ENCODE measurements at places on chromosomes 6 and 20.

GRCh38 chr6:153216789-153217188 is 85.7 kb upstream of the RGS17 start:
- no peak for DNase-seq

DNA sequence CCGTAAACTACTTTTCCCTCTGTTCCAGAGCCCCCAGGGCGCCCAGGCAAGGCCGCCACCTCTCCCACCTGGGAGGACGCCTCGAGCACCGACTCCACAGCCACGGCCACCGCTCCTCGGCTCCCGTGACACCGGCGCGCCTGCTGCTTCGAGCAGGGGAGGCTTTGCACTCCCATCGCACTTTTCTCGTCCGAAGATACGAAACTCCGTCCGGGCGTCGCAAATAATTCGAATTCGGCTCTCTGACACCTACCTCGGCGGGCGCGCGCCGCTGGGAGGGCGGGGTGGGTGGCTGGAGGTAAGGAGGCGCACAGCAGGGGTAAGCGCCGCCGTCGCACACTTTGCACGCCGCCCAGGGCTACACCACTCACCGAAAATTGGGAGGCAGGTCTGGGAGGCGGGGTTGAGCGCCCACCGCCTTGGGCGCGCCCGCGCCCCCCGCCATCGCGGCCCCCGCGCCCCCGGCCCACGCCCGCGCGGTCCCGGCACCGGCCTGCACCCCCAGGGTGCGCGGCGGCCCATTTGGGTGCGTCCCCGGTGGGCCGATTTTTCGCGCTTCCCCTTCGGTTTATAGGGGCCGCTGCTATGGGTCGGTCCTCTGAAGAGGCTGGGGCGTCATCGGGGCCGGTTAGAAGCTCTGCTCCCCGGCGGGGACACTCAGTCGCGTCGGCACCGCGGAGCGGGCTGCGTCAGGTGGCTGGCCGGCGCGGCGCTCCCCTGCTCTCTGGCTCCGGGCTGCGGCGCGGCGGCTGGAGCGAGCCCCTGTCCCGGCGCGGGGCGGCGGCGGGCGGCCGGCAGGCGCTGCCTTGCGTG is 36.2 kb downstream of the GNAS start:
- peak; percentile 84 for DNase-seq

GRCh38 chr20:17344790-17345189 is 118.0 kb downstream of the PCSK2 start:
- no peak for DNase-seq

- no peak for DNase-seq
Observed at GRCh38 chr6:135114355-135115145, 59.9 kb upstream of the HBS1L start.

DNA sequence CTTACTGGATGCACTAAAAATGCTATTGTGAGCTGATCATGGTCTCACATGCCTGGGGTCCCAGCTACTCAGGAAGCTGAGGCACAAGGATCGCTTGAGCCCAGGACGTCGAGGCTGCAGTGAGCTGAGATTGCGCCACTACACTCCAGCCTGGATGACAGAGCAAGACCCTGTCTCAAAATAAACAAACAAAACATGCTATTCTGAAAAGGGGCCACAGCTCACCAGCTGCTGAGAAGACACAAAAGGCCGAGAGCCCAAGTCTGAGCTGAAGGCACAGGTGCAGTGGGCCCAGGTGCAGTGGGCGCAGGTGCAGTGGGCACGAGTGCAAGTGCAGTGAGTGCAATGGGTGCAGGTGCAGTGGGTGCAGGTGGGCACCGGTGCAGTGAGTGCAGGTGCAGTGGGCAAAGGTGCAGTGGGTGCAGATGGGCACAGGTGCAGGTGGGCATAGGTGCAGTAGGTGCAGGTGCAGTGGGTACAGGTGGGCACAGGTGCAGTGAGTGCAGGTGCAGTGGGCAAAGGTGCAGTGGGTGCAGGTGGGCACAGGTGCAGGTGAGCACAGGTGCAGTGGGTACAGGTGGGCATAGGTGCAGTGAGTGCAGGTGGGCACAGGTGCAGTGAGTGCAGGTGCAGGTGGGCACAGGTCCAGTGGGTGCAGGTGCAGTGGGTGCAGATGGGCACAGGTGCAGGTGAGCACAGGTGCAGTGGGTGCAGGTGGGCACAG is 16.0 kb downstream of the ZBTB46 start:
- DNase-seq: no peak

GRCh38 chr6:149448821-149449453 is 35.9 kb downstream of the ZC3H12D start:
- DNase-seq: peak; percentile 21

GRCh38 chr6:144219056-144219685 is 66.0 kb upstream of the UTRN start:
- DNase-seq: peak; percentile 23

DNA sequence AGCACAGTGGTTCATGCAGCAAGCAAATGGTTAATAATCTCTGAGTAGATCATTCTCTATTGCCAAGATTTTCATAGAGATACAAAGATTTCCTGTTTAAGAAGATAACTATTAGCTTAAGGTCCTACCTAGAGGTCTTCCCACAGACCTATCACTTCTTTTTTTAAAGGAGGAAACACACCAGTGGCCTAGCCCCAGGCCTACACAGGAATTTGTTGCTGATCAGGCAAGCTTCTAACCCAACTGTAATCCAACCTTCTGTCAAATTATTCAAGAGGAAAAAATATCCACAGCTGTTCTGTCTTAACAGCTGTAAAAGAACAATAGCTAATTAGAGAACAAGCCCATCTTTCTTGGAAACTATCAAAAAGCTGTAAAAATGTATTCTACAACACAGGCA is 332.8 kb downstream of the BTBD9 start:
- DNase-seq: no peak

GRCh38 chr6:15106958-15107643 is 138.8 kb upstream of the JARID2 start:
- DNase-seq: no peak

- no peak for DNase-seq
Observed at GRCh38 chr6:157447735-157448134, 66.7 kb downstream of the ZDHHC14 start.

GRCh38 chr6:160024152-160024551 is 55.3 kb downstream of the IGF2R start:
- no peak for DNase-seq

DNA sequence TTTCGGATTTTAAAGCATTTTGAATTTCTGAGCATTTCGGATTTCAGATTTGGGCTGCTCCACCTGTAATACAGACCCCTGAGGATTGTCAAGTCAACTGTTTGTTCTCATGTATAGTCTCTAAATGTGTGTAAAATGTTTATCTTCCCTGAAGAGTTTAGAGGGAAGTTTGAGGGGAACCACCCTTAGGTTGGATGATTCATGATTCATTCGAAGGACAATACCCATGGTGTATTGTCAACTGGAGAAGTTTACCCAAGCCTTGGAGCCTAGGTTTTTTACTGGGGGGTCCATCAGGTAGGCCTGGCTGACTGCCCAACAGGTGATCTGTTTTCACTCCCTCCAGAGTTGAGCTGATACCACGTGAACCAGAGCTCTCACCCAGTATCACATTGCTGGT is 18.9 kb downstream of the GSTA4 start:
- no peak for DNase-seq

GRCh38 chr20:2883726-2884637 is 10.7 kb downstream of the PTPRA start:
- DNase-seq: no peak

DNA sequence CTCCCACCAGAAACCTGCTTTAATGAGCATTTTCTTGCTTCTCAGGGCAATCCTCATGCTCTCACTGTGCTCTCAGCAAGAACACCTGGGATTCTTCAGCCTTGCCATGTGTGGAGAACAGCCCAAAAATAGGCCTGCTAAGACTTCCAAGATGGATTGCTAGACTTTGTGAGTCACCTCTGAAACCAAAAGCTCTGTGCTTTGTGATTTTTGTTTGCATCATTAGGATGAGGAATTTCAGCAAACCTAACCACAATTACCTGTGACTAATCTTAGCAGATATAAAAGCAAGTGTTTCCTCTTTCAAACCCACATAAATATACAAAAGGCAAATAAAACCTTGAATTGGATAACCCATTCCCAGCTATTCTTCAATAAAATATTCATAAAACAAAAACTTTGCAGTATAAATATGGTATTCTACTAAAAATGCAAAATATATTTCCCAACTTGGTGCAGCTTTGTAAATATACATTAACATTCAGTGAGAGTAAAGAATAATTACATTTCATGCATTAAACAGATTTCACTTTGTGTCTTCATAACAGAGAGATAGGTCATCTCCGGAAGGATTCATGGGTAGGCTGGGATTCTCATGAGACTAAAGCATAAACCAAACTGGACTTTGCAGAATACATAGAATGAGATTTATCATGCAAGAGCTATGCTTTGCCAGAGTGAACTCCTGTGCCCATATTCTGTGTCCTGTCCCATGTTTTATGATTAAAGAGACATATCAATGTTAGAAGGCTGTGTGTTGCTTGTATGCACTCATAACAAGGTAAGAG is 33.5 kb downstream of the TPBG start:
- no peak for DNase-seq

DNA sequence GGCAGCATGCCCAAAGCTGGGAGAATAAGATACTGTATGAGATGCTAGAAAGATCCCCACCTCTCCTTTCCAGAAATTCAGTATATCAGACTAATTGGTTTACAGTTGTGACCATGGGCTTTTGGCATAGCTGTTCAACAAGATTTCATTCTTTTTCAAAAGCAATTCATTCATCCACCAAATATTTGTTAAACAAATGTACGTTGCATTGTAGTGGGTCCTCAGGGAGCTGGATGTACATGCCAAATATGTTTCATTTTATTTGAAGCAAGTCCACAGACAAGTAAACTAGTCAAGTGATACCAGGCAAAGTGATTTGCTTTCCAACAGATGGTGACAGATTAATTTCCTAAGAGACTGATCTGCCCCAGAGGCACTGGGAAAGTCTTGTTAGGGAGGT is 85.8 kb upstream of the ESR1 start:
- DNase-seq: no peak

DNA sequence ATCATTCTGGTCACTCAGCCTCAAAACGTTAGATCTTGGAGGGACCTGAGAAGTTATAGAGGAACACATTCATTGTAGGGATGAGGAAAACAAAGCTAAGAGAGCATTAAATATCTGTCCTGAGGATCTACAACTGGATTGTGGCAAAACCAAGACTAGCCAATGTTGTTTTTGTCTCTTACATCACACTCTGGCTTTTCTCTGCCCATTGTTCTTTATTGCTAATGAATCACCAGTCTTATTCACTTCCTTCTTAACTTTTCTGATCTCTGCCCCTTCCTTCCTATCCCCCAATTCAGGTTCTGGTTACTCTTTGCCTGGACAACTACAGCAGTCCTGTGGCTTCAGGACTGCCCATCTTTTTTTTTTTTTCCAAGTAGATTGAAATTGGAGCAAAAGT is 57.0 kb upstream of the PREP start:
- DNase-seq: no peak

DNA sequence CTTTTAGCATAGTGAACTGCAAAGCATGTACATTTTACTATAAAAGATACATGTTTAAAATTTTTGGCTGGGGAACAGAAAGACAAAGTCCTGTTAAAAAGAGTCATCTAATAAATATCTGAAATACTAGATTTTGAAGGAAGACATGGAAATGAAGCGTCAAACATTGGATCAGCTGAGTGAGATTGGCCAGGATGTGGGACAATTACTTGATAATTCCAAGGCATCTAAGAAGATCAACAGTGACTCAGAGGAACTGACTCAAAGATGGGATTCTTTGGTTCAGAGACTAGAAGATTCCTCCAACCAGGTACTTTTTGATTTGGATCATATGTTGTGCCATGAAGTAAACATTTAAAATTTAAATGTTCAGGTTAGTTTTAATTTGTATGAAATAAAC is 162.3 kb downstream of the UTRN start:
- DNase-seq: no peak

- DNase-seq: no peak
Observed at GRCh38 chr6:10962673-10963072, 75.8 kb downstream of the SYCP2L start.

DNA sequence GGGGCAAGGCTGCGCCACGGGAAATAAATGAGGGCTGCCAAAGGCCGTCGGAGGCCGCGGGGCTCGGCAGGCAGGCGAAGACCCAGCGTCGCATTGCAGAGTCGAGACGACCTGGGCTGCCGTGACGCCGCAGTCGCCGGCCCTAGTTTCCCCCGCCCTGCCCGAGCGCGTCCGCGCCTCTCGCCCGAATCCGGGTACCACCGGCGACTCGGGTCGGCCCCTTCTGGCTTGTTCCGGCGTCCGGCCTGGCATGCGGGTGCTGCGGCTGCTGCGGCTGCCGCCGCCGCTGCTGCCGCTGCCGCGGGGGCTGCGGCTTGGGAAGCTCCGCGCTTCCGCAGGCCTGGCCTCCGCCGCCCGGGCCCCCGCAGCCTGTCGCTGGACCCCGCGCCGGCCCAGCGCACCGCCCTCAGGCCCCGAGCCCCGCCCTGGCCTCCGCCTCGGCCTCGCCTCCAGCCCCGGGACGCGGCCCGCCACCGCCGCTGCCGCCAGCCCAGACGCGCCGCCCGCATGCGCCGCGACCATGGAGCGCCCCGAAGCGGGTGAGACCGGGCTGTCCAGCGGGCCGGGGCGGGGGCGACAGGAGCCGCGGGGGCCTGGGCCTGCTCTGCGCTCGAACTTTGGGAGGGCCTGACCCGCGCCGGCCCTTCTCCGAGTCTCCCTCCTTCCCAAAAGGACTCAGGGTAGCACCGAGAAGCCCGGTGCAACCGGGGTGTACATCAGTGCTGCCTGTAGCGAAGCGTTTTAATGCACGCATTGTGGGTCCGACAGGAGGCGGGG is at the start of gene AKAP7:
TSS of gene AKAP7 (plus strand) at position 224 of the 777 bp plus-strand sequence. CDS start at position 521, 297 bp downstream.
- peak; percentile 79 for DNase-seq

GRCh38 chr20:7113577-7114466 is 346.3 kb downstream of the BMP2 start:
- DNase-seq: no peak

- DNase-seq: no peak
Observed at GRCh38 chr6:100657678-100658330, 193.1 kb upstream of the SIM1 start.

GRCh38 chr6:129638055-129638684 is 71.8 kb downstream of the ARHGAP18 start:
- DNase-seq: no peak

DNA sequence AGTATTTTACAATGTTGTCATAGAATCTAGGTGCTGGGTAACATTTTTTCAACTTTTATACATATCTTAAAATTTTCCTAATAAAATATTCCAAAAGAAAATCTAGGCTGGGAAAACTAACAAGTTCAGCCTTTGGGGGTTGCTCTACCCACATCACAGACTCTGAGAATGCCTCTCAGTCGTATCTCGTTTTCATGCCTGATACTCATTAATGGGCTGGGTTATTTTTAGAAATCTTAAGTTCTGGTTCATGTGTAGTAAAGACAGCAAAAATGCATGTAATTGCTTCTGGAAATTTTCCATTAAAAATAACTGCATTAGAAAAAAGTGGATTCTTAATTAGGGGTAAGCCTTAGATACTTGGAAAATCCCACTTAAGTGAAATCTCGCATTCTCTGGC is 149.3 kb downstream of the SLC24A3 start:
- DNase-seq: no peak
